Fibroblast of skin of right quadriceps (primary cell): ENCODE measurements at places on chromosomes 2 and 18.

DNA sequence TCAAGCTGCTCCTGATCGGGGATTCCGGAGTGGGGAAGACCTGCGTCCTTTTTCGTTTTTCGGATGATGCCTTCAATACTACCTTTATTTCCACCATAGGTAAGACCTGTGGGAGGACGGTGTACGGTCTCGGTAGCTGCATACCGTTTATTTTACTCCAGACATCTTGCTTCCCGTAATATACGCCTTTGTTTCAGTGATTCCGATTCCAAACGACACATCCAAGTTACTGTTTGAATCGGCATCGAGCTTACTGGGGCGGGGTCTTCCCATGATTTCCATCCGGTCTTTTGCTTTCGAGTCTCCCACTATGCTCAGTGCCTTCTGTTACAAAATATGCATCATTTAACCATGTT, 731 bp downstream of the RAB10 start:
- no peak for DNase-seq

DNA sequence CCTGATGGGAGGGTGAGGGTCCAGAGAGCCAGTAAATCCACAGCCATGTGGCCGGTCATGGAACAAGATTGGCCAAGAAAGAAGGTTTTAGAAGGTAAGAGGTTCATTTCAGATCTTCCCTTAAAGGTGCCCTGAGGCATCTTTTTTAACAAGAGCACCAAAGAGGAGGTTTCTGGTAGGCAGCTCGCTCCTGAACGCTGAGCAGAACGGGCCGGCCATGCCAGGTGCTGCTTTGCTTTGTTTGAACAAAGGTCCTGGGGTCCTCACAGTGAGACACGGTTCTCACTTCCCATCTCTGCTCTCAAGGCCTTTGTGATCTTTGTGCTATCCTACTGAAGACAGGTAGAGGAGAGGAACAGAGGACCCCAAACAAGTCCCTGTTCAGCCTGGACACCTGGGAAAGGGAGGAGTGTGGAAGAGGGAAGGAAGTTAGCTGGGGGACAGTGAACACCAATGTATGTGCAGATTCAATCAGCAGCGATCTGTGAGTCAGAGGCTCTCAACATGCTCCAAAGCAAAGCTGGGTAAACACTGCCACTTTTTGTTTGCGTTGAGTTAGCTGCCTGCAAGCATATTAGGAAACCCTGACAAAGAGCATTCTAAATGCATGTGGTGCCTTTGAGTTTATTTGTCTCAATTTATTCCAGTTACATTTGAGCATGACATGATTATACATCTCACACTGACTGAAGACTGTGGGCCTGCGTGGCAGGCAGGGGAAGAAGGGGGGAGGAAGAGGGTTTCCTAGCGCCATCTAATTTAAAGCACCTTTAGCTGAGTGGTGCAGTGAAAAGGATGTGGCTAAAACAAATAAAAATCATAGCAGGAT, 102.4 kb downstream of the ASB1 start:
- peak; percentile 78 for DNase-seq

DNA sequence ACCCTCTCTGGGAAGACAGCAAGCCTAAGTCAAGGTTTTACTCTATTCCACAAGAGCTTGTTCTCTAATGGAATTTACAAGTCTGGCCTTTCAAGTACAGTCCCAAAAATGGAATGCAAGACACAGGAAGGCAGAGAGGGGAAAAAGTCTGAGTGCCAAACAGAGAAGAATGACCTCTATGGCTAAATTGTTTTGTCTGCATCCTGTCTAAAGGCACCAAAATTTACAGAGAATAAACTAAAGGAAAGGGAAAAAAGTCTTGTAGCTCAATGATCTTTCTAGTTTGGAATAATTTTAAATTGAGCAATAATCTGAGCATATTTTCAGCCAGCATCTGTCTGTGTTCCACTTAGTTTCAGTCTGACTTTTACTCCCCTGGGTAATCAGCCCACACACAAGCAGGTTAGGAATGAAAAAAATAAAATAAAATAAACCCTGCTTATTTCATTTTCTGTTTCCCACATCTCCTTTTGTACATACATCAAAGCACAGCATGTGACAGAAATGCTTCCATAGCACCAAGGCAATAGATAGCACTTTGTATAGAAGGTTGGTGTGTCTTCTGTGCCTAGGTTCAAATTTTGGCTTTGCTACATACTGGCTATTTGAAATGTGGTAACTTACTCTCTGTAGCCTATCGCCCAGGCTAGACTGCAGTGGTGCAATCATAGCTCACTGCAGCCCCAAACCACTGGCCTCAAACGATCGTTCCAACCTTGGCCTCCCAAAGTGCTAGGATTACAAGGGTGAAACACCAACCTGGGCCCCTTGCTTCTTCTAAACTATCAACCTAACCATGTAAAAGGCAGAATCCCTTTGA, 105.1 kb downstream of the SLC8A1 start:
- peak; percentile 69 for DNase-seq

- DNase-seq, result no peak
Observed at GRCh38 chr2:206798000-206798399, 32.6 kb downstream of the FASTKD2 start.

DNA sequence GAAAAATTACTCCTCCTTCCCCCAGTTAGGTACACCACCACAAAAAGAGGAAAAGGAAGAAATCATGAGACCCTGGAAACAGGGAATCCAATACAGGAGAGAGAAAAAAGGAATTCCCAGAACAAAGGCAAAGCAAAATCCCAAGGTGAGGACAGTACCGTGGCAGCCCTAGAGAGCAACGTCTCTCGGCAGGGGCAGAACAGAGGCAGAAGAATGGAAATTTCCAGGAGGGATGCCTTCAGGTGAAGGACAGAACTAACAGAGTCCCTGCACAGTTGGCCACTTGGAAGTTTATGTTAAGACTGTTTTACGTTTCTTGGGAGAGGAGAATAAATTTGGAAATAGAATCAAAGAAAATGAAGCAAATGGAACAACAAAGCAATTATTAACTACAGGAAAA, 27.7 kb downstream of the GRB14 start:
- DNase-seq, result no peak

- no peak for DNase-seq
Observed at GRCh38 chr2:126963390-126963789, 64.7 kb downstream of the TEX51 start.

GRCh38 chr2:20231598-20232026, 6.7 kb upstream of the SDC1 start:
- DNase-seq, result peak; percentile 60

DNA sequence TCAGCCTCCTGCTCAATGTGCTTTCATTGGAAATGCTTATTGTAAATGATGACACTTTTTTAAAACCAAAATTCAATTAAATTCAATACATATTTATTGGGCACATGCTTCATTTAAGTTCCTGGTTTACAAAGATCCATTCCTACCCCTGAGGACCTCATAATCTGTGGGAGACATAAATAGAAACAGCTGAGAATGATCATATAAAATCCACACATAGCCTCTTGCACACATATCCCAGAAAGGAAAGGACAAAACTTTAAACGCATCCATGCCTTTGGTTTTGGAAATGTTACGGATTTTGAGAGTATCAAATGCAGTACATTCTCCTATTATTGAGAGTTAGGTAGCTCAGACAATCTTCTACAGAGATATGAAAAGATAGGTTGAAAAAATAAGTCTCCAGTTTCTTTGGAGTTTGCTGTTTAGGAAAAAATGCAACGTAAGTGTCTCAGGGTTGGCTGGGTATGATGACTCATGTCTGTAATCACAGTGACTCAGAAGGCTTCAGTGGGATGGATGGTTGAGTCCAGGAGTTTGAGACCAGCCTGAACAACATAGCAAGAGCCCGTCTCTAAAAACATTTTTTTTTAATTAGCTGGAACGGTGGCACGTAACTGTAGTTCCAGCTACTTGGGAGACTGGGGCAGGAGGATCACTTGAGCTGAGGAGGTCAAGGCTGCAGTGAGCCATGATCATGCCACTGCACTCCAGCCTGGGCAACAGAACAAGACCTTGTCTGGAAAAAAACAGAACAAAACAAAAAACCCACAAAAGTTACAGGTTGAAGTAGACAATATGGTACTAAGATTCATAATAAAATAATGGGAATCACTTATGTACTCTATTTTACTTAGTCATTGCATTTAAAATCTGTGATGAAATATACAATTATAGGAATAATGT, 3.9 kb upstream of the PRELID3A start:
- DNase-seq, result peak; percentile 93

DNA sequence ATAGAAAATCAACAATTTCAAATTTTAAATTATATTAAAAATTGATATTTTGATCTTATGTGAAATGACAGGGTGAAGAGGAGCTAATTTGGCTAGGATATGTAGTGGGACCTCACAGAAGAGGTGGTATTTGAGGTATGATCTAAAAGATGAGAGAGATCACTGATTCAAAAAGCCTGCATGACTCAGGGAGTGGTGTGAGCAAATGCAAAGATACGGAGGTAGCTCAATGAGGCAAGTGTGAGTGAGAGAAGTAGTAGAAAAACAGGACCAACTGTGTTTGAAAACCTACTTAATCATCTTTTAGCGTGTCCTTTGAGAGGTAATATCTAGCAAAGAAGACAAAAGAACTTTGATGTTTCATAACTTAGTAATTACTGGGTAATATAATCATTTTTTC, 557.5 kb downstream of the DSC3 start:
- no peak for DNase-seq

DNA sequence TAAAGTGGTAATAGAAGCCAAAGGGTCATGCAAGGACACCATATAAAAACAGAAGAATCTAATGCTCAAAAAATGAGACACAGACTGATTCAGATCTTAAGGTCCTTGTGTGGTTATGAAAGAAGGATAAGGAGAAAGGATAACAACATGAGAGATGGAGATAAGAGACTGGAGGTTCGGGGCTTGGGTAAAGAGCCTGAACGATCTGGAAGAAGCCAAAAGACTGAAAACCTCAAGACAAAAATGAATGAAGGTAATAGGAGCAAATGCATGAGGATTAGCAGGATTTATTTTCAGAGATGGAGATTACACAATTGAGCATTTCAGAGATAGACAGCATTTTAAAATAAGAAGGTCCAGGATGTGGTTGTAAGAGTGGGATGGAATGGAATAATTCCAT, 26.1 kb downstream of the STK17B start:
- DNase-seq, result no peak

DNA sequence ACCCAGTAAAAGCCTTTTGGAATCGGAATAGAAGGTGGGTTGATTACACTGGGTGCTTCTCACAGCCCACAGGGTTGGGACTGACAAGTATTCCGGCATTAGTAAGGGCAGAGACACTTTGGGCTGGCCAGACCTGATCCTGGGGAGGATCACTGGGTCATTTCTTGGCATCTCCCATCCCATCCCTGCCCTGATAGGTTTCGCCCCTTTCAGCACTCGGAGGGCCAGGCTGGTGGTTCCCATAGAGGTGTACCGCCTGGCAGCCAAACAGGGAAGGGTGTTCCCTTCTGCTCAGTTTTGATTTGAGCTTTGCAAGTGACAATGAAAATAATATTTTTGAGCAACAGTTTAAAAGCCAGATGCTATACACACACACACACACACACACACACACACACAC, 37.3 kb downstream of the CYP1B1 start:
- DNase-seq, result no peak

DNA sequence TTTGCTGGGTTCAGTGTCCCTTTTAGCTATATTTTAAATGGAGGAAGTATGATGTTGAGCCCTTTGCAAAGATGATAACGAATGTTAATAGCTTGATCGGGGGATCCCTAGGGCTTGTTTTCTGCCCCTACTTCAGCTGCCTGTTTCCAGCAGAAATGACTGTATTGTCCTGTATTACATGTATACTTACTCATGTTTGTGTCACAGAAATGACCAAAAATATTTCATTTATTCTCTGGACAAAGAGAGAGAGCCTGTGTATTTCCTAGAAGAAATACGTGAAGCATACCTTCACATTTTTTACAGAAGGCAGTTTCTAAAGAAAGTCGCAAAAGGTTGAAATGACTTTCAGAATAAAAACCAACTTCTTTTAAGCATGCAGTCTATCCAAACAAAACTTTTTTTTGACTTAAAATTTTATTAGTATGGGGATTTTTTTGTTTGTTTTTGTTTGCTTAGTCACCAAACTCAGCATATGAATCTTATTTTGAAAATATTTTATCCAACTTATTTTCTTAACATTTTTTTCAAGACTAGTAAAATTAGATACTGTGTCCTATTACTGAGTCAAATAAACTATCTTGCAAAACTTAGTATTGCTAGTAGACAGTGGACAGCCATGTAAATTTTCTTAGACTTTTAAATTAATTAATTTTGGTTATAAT, 68.9 kb downstream of the PTRHD1 start:
- DNase-seq, result no peak

DNA sequence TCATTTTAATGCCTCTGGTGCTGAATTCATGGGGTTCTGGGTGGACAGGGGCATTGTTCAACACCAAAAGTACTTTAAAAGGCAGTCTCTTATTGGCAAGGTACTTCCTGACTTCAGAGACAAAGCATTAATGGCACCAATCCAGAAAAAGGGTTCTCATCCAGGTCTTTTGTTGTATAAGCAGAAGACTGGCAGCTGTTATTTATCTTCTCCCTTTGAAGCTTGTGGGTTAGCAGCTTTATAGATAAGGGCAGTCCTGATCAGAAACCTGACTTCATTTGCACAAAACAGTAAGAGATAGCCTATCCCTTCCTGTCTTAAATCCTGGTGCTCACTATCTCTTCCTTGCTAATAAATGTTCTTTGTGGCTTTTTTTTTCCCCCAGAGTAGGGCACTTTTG, 68.8 kb downstream of the VPS54 start:
- DNase-seq, result no peak

- peak; percentile 54 for DNase-seq
Observed at GRCh38 chr2:28896906-28897305, 2.4 kb downstream of the WDR43 start.

- DNase-seq, result no peak
Observed at GRCh38 chr2:233100192-233100998, 40.3 kb downstream of the INPP5D start.

- no peak for DNase-seq
Observed at GRCh38 chr2:23504591-23504990, 119.6 kb downstream of the KLHL29 start.

GRCh38 chr18:63848159-63848558, 39.3 kb upstream of the SERPINB2 start:
- peak; percentile 71 for DNase-seq

DNA sequence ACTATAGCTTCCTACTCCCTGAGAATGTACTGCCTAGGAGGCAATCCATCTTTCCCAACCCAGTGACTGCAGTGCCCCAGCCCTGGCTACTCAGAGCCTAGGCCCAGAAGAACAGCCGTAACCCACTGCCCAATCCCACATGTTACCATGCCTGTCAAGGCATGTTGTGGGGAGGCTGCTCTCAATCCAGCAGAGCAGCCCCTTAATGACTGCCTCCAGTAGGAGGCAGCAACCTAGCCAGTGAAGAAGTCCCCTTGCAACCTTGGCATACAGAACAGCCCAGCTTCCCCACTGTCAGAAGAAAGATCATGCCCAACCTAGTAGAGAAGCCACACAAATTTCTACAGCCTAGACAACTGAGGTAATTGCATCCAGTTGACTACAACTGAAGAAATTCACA, 44.2 kb upstream of the CDH7 start:
- no peak for DNase-seq

- peak; percentile 89 for DNase-seq
Observed at GRCh38 chr2:101435001-101435862, 39.7 kb downstream of the RFX8 start.

GRCh38 chr2:217468042-217468830, 534.6 kb downstream of the TNS1 start:
- DNase-seq, result peak; percentile 26

GRCh38 chr18:505483-506122, 5.1 kb upstream of the COLEC12 start:
- peak; percentile 42 for DNase-seq
